ENCODE measurements at places on chromosomes 11 and 22. TPM values are rescaled to one million over a fixed set of nuclear protein-coding genes. Genes with fewer than 3 reads are reported as not detected.

TSKU gene
- total RNA-seq, result 14.7 TPM

KRTAP5-1 gene
- not detected for total RNA-seq

YPEL1 gene
- 89.5 TPM for total RNA-seq

CD3D gene
- total RNA-seq, result not detected

PATE2 gene
- total RNA-seq, result 1.9 TPM

VPREB3 gene
- not detected for total RNA-seq

CLMP gene
- 61.3 TPM for total RNA-seq

Measured in parietal lobe (tissue), 2 donors.